NCI-H526 (cell line): ENCODE measurements at places on chromosomes 5 and 9.

DNA sequence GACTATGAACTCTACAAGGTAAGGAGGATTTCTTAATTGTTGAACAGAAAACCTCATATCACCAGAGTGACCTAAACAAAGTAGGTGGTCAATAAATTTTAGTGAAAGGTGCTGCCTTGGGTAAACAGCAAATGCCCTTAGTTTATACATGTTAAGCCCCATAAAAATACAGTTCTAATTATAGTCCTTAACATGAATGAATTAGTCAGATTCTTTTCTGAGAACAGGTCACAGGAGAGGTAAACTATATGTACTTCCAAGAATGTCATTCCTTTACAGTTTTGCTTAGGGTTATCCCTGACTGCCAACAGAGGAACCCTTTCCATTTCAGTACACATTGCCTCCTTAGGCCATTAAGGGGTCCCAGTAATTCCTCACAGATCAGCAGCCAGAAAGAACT, 64.9 kb downstream of the PLPP1 start:
- DNase-seq = no peak

DNA sequence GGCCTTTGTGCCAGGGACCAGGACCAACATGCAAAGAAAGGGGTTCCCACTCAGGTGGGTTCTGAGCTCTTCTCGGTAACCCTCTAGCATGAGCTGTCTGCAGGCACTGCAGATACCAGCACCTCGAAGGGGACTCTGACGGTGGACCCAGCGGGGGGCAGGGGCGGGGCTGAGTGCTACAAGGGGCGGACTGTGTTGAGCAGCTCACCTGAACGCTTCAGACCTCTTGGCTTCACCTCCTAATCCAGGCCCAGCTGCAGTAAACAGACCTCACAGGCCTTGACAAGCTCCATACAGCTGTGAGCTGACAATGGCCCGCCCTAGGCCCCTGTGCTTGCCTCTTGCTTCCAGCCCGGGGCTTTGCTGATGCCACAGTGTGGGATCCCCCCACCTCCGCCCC, 48.4 kb downstream of the C9orf50 start:
- DNase-seq = no peak

- no peak for DNase-seq
Measured at GRCh38 chr5:1429496-1429895, 15.7 kb downstream of the SLC6A3 start.

DNA sequence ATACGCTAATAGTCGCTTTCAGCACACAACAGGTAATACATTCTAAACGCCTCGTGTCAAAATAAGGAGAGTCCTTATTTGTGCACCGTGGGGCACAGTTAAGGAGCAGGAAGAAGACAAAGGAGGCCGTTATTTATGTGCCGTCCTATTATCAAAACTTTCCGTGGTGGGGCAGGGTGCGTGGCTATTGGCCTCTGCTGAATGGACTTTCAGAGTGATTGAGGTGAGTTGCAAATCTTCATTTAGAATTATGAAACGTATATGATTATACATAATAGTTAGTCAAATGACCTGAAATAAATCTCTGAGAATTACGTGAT, 833 bp downstream of the C5orf24 start:
- DNase-seq = no peak

DNA sequence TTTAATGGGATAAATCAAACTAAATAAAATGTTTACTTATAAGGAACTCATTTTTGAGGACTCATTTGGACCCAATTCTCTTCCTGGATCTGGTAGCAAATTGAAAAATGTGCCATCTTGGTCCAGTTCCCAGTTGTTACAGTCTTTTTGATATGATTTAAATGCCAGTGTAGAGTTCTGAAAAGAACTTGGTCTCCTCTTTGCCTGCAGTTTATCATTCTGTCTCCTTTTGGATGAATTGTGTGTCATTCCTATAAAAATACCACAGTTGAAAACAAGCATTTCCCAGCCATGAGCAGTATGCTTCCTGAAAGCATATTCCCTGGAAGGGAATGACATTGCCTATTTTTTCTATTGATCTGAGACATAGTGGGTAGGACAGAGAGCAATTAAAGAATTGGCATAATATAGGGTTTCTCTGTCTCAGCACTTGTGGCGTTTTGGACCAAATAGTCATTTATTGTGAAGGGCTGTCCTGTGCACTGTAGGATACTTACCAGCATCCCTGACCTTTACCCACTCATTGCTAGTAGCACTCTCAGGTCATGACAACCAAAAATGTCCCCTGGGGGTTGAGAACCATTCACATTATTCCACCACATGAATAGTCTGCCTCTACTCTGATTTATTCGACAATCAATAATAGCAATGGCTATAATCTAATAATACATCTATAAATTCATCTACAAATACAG, 181.8 kb downstream of the NXNL2 start:
- no peak for DNase-seq

DNA sequence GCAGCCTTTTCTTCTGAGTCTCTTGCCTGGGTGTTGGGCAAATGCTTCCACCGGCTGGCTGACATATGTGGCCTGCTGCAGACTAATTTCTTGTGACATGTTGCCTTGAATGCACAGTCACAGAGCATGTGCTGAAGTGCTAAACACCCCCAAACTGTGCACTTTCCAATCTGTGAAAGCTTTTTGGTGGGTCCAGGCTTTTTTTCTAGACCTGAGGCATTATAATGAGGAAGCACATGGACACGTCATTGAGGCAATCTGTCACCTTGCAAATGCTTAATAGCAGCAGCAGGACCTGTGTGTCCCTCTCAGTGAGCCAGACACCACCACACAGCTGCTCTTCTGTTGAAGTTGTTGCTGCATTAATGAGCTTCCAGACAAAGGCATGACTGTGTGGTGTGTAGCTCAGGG, 274.7 kb downstream of the ELAVL2 start:
- DNase-seq = peak; percentile 88

DNA sequence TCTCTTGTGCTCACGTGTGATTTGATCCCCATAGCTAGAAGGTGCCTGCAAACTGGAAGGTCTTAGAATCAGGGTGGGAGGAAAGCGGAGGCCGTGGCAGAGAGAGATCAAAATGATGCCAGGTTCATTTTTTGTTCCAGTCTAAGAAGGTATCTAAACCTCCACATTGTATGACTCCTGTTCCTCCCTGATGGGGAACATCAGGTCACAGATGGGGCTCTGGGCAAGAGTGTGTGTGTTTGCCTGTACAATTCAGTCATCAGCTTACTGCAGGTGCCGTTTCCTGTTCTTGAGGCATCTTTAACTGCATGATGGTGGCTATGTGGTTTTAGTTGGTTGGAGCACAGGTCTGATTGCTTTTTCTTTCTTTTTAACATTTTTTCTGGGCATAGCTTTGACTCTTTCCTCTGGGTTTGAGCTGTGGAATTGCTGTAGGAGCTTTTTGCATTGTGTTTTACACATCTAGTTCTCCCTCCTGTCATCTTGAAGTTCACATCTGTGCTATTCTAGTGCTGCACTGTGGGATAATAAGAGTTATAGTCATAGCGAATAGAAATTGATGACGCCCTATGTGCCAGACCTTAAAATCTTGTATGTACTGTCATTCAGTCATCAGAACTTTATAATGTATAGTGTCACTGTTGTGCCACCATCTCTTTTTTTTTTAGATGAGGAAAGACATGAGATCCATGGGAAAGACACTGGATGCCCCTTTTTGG, 30.8 kb downstream of the ARHGAP26 start:
- no peak for DNase-seq

DNA sequence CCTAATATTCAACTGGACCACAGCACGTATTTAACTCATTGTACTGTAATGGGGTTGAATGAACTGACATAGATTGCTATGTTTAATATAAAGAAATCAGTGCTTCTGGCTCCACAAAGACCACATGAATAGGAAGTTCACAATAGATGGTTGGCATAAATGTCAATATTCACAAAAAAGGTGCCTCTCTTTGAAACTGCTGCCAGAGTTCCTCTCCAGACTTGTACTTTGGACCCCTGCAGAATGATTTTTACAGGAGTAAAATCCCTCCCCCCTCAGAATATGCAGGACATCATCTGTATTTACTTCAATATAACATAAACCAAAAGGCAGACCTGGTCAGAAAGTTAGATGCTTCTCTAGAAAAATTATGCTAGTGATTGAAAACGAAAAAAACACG, 508.5 kb upstream of the DAP start:
- no peak for DNase-seq

DNA sequence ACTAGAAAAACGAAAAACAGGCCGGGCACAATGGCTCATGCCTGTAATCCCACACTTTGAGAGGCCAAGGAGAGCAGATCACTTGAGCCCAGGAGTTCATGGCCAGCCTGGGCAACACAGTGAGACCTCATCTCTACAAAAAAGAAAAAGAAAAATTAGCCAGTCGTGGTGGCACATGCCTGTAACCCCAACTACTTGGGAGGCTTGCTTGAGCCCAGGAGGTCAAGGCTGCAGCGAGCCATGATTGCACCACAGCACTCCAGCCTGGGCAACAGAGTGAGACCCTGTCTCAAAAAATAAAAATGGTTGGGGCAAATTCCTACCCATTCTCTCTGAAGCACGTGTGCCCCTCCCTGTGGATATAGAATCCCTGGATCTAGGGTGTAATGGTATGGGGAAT, 8.4 kb upstream of the CFAP157 start:
- DNase-seq = no peak

GRCh38 chr5:98604301-98604700, 169.2 kb upstream of the RGMB start:
- no peak for DNase-seq

DNA sequence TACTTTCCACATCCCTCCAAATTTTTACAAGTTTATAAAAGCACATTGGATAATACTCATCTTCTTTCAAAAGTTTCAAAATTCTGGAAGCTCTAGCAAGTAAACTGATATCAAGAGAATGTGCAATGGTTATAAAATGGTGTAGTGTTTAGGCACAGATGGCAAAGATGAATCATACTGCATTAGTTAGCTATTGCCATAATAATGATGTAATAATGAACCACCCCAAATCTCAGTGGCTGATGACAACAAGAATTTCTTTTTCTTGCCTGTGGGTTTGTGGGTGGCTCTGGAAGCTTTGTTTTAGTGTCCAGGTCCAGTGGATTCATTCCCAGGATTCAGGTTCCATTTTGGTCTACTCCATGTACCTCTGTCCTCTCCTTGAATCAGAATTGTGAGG, 319.0 kb downstream of the BRINP1 start:
- no peak for DNase-seq

GRCh38 chr9:72812559-72813111, 140.2 kb downstream of the ALDH1A1 start:
- DNase-seq = no peak
